ENCODE measurements at places on chromosomes 1 and 21.

- no peak for DNase-seq
These were observed 115.6 kb downstream of the APP start for GRCh38 chr21:26055010-26055409.

DNA sequence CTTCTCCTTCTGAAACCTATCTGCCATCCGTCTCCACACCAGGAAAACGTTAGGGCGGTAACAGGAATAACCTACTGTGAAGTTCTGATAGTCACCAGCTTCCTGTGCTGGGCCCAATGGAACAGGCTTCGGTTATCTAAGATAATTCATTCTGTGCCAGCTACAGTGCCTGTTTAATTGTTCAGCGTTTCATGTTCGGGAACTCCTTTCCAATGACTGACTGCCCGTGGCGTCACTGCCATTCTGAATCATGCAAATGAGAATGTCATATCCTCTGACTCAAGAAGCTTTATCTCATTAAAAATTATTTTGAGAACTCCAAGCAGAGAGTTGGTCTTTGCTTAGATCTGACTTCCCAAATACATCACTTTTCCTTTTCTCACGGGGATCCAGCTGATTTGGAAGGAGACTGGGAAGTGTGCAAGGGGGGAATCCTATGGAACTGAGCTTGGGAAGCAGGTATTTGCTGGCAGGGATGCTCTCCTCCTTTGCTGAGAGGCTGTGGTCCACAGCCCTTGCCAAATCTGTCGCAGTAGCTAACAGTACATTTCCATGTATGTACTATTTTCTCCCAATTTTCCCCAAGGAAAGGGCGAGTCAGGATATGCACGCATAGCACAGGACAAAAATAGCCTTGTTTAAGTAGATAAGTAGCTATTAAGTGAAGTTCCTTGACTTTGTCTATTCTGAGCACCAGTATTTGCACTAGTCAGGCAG, 358.7 kb downstream of the LTN1 start:
- no peak for DNase-seq

DNA sequence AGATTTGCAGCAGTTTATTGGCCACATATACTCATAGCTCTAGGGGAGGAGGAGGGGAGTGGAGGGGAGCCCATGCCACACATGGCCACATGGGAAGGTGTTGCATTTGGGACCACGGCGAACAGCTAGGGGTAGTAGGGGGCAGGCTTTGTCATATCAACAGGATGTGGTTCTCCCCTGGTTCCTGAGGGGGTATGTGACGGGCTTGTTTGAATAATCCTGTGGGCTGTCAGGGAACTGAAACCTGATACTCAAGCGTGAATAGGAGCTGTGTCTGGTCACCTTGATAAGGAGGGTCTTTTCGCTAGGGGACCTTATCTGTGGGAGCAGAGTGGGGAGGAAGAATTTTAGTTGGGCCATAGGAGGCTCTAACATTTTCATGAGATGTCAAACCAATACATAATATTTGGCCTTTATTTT, 264.7 kb downstream of the CTH start:
- no peak for DNase-seq

GRCh38 chr1:110505596-110505995, 13.4 kb downstream of the KCNA10 start:
- no peak for DNase-seq

GRCh38 chr1:232057896-232058274, 431.3 kb downstream of the DISC1 start:
- no peak for DNase-seq

All from NCI-H1417 (cell line).